Naive thymus-derived CD4-positive, alpha-beta T cell (primary cell): ENCODE measurements at places on chromosomes 12 and 14. TPM values are rescaled to one million over a fixed set of nuclear protein-coding genes. Genes with fewer than 3 reads are reported as not detected.

GRCh38 chr14:64082837-64083236, 211.3 kb downstream of the ESR2 start:
- H3K27ac ChIP-seq, result no peak overlapping the region
- H3K4me1 ChIP-seq, result no peaks in the 10 kb centered on the region
- no peak overlapping the region for H3K4me3 ChIP-seq
- H3K27me3 ChIP-seq, result no peaks in the 10 kb centered on the region
- no peak for DNase-seq

Gene FAM222A
- 0.08 TPM for polyA plus RNA-seq

Gene EGLN3
- polyA plus RNA-seq, result 1.5 TPM

Gene GPR65
- 10.9 TPM for polyA plus RNA-seq

DNA sequence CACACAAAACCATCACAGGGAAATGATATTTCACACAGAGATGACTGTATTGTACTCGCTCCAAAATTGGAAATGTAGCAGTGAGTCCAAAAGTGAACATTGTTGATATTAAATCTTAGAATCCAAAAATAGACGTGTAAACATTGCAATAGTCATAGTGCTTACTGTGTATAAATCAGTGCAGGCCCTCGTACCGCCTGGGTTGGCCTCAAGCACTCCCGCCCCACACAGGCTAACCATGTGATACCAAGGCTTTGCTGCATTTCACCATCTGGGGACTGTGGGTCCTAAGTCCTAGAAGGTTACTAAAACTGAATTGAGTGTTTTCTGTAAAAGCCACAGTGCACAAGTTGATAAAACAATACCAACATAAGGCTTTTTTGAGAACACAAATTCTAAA, 107.3 kb downstream of the PPP2R5E start:
- H3K27ac ChIP-seq, result no peak overlapping the region
- no peaks in the 10 kb centered on the region for H3K27me3 ChIP-seq
- H3K4me1 ChIP-seq, result no peaks in the 10 kb centered on the region
- no peak for DNase-seq
- no peak overlapping the region for H3K4me3 ChIP-seq

Gene GLI1
- polyA plus RNA-seq, result not detected

GRCh38 chr12:113328368-113328889, 6.5 kb downstream of the SLC8B1 start:
- H3K4me3 ChIP-seq, result no peak overlapping the region
- no peak overlapping the region for H3K27ac ChIP-seq
- peaks cover 53% of the 10 kb centered on the region for H3K36me3 ChIP-seq
- DNase-seq, result no peak
- peaks cover 7% of the 10 kb centered on the region for H3K4me1 ChIP-seq

DNA sequence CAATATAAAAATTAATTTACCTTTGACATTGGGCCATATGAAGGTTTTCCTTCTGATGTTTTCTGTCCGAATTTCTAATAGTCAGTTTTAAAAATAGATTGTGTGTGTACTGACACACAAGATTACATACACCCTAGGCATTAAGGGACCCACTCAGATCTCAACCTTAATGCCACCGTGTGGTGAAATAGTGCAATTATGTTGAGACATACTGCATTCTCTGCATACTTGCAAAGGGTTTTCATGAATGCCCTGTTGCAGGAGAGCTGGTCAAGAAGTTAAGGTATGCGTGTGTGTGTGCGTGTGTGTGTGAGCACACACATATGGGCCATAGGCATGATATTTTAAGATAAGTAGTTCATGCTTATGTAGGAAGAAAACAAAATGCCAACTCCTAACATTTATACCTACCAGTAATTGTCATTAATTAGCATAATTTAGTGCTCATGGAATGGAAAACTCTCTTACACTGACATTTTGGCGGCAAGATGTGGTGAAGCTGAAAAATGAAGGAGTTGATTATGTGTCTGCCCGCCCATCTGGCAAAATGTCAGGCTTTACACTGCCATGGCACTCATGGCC, 58.8 kb downstream of the PIK3C2G start:
- no peak overlapping the region for H3K4me3 ChIP-seq
- no peaks in the 10 kb centered on the region for H3K36me3 ChIP-seq
- H3K4me1 ChIP-seq, result no peaks in the 10 kb centered on the region
- no peak overlapping the region for H3K27ac ChIP-seq
- H3K27me3 ChIP-seq, result no peaks in the 10 kb centered on the region
- DNase-seq, result no peak

DNA sequence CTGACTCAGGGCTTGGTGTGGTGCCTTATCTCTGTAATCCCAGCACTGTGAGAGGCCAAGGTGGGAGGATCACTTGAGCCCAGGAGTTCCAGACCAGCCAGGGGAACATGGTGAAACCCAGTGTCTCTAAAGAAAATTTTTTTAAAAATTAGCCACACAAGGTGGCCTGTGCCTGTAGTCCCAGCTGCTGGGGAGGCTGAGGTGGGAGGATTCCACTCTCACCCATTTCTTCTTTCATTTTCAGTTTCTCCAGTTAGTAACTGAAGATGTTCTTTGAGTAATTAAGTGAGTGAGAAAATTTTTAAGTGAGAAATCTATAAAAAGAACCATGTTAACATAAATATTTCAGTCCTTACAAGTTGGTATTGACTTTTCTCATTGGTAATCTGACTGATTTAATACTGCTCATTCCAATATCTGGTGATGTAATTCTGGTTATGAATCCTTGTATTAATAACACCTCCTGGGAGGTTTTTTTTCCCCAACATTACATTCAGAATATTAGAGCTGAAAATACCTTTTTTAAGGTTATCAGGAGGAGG, 6.1 kb downstream of the METTL3 start:
- H3K27ac ChIP-seq, result peak overlapping the region; percentile 30
- no peak for DNase-seq
- peaks cover 15% of the 10 kb centered on the region for H3K4me1 ChIP-seq
- H3K36me3 ChIP-seq, result peaks cover 8% of the 10 kb centered on the region
- H3K27me3 ChIP-seq, result no peaks in the 10 kb centered on the region

- H3K27ac ChIP-seq, result no peak overlapping the region
- no peak overlapping the region for H3K4me3 ChIP-seq
- no peaks in the 10 kb centered on the region for H3K4me1 ChIP-seq
- DNase-seq, result no peak
- no peaks in the 10 kb centered on the region for H3K36me3 ChIP-seq
Measured at GRCh38 chr14:101181446-101182313, 278.2 kb upstream of the RTL1 start.

DNA sequence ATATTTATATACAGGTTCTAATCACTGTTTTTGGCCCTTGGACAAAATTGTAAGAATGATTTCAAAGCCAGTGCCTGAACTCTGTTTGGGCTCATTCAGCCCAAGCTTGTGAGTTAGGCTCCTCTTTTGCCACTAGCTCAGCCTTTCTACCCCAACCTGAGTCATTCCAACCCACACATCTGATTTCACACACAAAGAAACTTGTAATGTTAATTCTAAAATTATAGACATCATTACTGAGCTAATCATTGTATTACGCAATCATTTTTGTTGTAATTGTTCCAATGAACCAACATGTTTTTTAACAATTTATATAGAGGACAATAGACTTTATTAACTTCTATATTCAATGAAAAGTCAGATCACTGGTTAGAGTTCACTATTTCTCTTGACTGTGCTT, 441.1 kb downstream of the ETNK1 start:
- H3K36me3 ChIP-seq, result no peaks in the 10 kb centered on the region
- DNase-seq, result no peak
- H3K4me1 ChIP-seq, result no peaks in the 10 kb centered on the region
- H3K27ac ChIP-seq, result no peak overlapping the region
- H3K27me3 ChIP-seq, result no peaks in the 10 kb centered on the region

Gene NYNRIN
- polyA plus RNA-seq, result not detected

DNA sequence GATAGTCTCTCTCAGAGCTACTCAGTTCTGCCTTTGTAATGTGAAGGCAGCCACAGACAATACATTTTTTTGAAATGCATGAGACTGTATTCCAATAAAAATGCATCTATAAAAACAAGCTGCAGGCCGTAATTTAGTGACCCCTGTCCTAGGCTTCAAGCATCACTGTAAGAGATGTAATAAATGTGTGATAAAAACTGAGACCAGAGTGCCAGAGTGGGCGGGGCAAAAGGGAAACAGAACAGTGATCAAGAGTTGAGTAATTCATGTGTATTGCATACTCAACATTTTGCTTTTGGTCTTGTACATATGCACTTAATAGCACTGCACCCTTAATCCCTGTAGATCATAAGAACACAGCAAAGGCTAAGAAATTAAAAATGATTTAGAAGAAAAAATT, 743.5 kb downstream of the DIO2 start:
- H3K27ac ChIP-seq, result no peak overlapping the region
- DNase-seq, result no peak
